Panc1 (cell line): ENCODE measurements at places on chromosomes 4 and X. TPM values are rescaled to one million over a fixed set of nuclear protein-coding genes. Genes with fewer than 3 reads are reported as not detected.

Gene FOXR2
- total RNA-seq = not detected

DNA sequence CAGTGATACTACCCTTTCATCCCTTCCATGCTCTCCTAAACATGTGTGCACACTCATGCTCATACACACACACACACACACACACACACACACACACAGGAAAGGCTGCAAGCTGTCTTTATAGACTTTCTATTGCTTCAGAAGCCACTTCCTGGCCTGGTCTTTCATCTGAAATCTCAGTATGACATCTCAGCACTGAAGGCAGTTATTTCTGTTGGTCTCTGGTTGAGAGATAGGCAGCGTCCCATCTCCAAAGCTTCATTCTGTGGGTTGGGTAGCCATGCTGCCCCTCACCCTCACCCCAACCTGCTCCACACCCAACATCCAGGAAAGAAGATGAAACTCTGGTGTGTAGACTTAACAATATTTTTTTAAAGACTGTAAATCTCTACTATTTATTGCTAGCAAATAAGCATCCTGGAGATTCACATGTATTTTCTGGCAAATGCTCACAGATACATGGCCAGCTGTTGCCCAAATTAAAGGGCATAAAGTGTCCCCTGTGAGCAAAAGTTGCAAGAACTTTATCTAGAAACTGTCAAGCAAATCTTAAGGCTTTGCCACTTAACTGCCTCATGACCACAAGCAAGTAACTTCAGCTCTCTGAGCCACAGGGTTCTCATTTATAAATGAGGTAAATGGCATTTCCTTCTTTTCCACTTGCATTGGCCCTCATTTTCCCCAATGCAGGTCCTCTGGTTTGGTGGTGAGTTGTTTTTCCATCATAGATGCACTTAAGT is 189.8 kb upstream of the AFF2 start:
- H3K36me3 ChIP-seq = no peaks in the 10 kb centered on the region
- no peak overlapping the region for H3K27ac ChIP-seq
- no peak for DNase-seq
- no peaks in the 10 kb centered on the region for H3K27me3 ChIP-seq
- H3K4me3 ChIP-seq = no peak overlapping the region

Gene EREG
- total RNA-seq = 2.1 TPM

GRCh38 chrX:139126493-139126892 is 404.0 kb upstream of the F9 start:
- no peaks in the 10 kb centered on the region for H3K36me3 ChIP-seq
- no peaks in the 10 kb centered on the region for H3K4me1 ChIP-seq
- no peak overlapping the region for H3K27ac ChIP-seq
- H3K4me3 ChIP-seq = no peak overlapping the region

Gene LRIT3
- total RNA-seq = 0.05 TPM

GRCh38 chr4:76270244-76271175 is 19.0 kb downstream of the FAM47E start:
- H3K27me3 ChIP-seq = no peaks in the 10 kb centered on the region
- no peak overlapping the region for H3K27ac ChIP-seq
- DNase-seq = no peak
- H3K36me3 ChIP-seq = no peaks in the 10 kb centered on the region
- no peaks in the 10 kb centered on the region for H3K4me1 ChIP-seq
- no peak overlapping the region for H3K4me3 ChIP-seq

- no peak for DNase-seq
- H3K4me1 ChIP-seq = no peaks in the 10 kb centered on the region
- H3K36me3 ChIP-seq = no peaks in the 10 kb centered on the region
- no peak overlapping the region for H3K4me3 ChIP-seq
These were observed 19.7 kb downstream of the CXCL3 start for GRCh38 chr4:74018771-74019170.

Gene ADGRL3
- 0.23 TPM for total RNA-seq

Gene MAGEA2
- 0.28 TPM for total RNA-seq

DNA sequence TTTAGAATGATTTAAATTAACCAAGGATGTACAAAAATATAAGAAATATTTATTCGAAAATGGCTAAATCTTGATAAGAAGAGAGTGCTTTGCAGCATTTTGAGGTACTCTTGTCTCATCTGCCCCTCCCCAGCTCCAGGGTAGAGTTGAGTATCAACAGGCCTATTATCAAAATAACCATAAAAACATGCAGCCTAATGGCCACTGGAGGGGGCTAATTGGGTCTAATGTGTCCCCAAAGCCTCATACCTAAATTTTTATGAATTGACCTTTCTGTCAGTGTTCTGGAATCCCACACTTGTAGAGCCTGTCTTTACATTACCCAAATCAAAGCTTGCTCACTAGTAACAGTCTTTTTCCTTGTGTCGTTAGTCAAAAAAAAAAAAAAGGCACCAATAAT is 544.9 kb upstream of the CPXCR1 start:
- H3K27me3 ChIP-seq = no peaks in the 10 kb centered on the region
- H3K4me3 ChIP-seq = no peak overlapping the region
- H3K27ac ChIP-seq = no peak overlapping the region
- no peaks in the 10 kb centered on the region for H3K36me3 ChIP-seq
- no peak for DNase-seq

- no peaks in the 10 kb centered on the region for H3K27me3 ChIP-seq
- H3K4me3 ChIP-seq = no peak overlapping the region
- no peak for DNase-seq
- H3K4me1 ChIP-seq = no peaks in the 10 kb centered on the region
These were observed 158.0 kb downstream of the KCNIP4 start for GRCh38 chr4:21790438-21791029.

Gene FRMPD3
- total RNA-seq = 0.31 TPM

- no peak overlapping the region for H3K4me3 ChIP-seq
- no peaks in the 10 kb centered on the region for H3K4me1 ChIP-seq
- no peaks in the 10 kb centered on the region for H3K27me3 ChIP-seq
- DNase-seq = no peak
- no peaks in the 10 kb centered on the region for H3K36me3 ChIP-seq
These were observed 419.9 kb upstream of the SLIT2 start for GRCh38 chr4:19831644-19832285.
